DMS 273 treated with DMSO at 0.1 percent for 48 hours (cell line): ENCODE measurements at places on chromosomes 7 and 10.

GRCh38 chr10:86708068-86708782 lies 39.9 kb downstream of the LDB3 start:
- DNase-seq = no peak

- DNase-seq = no peak
Measured at GRCh38 chr10:95121904-95122303, 52.6 kb upstream of the CYP2C8 start.

GRCh38 chr10:69455006-69455763 lies 3.9 kb downstream of the TSPAN15 start:
- DNase-seq = no peak

- no peak for DNase-seq
Measured at GRCh38 chr7:41699516-41699915, 3.4 kb downstream of the INHBA start.

DNA sequence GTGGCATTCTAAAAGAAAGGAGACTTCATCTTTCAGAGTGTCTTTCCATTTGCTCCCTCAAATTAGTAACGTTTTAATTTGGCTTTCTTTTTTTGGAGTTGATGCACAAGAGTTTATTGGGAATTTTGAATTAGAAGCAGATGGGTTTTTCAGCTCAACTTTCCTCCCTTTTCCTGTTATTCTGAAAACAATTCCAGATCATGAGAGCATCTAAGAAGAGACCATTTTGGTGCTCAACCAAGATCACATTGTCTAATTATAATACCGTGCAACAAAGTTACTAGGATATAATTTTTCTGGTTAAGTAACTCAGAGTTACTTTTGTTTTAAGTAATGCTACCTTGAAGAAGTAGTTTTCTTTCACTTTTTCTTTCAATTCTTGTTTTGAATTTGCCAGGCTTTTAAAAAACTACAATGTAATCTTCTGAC lies 396.6 kb upstream of the KLF6 start:
- no peak for DNase-seq

- DNase-seq = no peak
Measured at GRCh38 chr10:1280466-1281404, 224.6 kb downstream of the WDR37 start.

DNA sequence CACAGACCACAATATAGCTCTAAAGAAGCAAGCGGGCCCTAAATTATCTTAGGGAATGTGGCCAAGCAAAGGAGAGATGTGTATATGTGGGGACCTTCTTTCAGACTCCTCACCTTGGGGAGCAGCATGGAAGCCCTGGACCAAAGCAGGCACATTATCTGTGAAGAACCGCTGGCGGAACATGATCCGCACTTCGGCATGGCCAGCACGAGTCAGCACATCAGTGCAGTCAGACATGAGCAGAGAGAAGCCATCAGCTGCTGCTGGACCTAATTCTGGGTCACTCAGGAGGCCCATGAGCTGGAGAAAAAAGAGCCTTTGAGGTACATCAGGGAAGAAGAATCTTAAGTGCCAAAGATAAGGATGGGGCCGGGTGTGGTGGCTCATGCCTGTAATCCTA lies 14.0 kb downstream of the ZDHHC16 start:
- no peak for DNase-seq

GRCh38 chr7:91694351-91694841 lies 186.1 kb downstream of the MTERF1 start:
- peak; percentile 80 for DNase-seq

- DNase-seq = no peak
Measured at GRCh38 chr7:14875941-14876587, 26.5 kb downstream of the DGKB start.

- DNase-seq = no peak
Measured at GRCh38 chr7:16644636-16645592, 640 bp downstream of the ANKMY2 start.
